ENCODE measurements at places on chromosomes 4 and X.
A peak's percentile ranks its signal among the peaks of the same experiment; 100 is the strongest.

- DNase-seq, result no peak
These were observed 12.0 kb downstream of the CYP4V2 start for GRCh38 chr4:186203406-186203805.

- no peak for DNase-seq
These were observed 129.4 kb upstream of the ARSJ start for GRCh38 chr4:114108869-114109268.

DNA sequence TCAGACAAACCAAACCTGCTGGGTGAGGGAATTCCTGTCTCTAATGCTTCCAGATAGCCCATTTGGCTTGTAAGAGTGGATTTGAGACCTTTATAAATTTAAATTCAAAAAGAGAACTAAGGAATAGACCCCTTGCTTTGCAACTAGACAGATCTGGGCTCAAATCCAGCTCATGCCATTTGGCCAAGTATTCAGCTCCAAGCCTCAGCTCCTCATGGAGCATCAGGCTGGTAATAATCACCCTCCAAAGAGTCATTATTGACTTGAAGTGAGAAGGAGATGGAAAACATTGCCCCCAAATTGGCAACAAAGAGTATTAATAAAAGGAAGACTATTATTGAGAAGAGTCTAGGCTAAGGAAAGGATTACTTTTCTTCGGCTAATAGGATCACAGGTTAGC is 134.7 kb downstream of the PDE5A start:
- no peak for DNase-seq

DNA sequence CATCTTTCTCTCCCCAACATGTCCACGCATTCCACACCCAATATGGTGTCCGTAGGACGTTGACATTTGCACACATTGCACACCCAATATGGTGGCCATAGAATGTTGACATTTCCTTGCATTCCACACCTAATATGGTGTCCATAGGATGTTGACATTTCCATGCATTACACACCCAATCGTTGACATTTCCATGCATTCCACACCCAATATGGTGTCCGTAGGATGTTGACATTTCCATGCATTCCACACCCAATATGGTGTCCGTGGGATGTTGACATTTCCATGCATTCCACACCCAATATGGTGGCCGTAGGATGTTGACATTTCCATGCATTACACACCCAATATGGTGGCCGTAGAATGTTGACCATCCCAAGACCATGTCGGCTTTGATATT is 88.4 kb upstream of the SHOX start:
- no peak for DNase-seq

- peak; percentile 6 for DNase-seq
These were observed 116.7 kb upstream of the TMEM164 start for GRCh38 chrX:109886122-109886761.

- DNase-seq, result no peak
These were observed 492.3 kb downstream of the MAGEE1 start for GRCh38 chrX:76919761-76920160.

GRCh38 chr4:42632653-42633382 is 24.1 kb downstream of the ATP8A1 start:
- no peak for DNase-seq

DNA sequence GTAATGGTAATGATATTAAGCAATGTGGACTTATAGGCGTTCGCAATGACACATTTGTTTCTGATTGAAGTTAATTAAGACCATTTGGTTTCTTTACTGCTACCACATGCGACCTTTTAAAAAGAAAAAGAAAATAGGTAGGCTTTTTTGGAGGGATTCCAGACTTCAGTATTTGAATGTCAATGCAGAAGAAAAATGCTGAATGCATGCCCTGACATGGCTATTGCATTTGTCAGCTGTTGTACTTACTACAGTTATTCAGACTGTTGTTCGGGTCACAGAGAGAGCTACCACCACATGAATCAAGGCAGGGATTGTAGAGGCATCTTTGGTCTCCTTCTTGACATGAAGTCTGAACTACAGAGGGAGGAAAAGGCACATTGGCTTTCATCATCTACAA is 163.7 kb downstream of the CORIN start:
- DNase-seq, result no peak

- no peak for DNase-seq
These were observed 30.0 kb downstream of the SHROOM2 start for GRCh38 chrX:9816084-9816700.

DNA sequence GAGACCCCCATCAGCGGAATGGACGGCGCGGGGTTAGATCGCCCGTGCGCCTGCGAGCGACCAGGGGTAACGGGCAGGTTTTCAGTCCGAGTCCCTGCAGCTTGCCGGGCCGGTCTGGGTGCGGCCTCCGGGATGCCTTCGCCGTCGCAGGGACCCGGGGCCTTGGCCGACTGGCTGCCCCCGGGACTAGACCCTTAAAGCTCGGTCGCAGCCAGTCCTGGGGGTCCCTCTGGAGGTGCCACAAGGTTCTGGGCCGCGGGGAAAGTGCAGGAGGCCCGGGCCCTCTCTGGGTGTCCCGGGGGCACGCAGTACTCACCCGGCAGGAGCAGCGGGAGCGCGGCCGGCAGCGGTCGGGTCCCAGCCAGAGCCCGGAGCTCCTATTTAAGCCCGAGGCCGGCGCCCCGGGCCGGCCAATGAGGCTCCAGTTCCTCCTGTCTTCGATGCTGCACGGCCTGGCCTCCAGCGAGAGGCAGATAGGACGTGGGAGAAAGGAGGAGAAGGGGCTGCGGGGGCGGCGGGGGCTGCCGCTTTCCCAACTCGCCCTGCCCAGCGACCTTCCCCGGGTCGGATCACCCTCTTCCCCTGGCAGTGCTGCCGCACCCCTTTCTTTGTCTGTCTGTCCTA is at the start of gene SPON2:
TSS of gene SPON2 (minus strand) at position 356 of the 624 bp plus-strand sequence.
- no peak for DNase-seq

DNA sequence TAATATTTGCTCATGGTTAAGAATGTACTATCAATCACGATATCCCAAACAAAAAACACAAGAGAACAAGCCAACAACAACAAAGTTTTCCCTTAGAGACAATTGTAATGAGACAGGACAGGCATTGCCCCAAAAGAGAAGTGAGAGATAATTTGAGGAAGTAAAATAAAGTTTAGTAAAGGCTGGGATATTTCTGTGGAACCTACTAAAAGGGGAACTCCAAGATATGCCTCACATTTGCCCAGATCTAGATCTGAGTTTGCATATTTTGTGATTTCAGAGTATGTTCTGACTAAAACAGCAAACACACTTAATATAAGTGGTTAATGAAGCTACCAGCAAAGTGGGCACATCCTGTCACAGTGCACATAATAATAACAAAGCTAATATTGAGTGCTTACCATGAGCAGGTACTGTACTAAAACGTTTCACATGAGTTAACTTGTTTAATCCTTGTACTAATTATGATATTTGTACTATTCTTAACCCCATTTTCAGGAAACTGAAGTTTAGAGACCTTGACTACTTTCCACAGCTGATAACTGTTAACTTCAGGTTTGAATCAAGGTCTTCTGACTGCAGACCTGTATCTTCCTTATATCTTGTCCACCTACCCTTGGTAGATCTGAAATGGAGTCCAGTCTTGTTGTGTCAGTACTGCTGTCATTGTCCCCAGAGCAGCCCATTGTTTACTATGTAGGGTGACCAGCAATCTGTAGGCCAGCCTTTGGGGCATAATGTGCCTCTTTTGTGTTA is 26.0 kb upstream of the BMP2K start:
- no peak for DNase-seq

Data from SW 1271 (cell line).